Activated naive CD4-positive, alpha-beta T cell (primary cell): ENCODE measurements at places on chromosomes 11 and 22.

GRCh38 chr11:119728211-119728626, 781 bp downstream of the NECTIN1 start:
- DNase-seq: no peak

GRCh38 chr11:41872870-41873269, 413.4 kb upstream of the LRRC4C start:
- DNase-seq: no peak

DNA sequence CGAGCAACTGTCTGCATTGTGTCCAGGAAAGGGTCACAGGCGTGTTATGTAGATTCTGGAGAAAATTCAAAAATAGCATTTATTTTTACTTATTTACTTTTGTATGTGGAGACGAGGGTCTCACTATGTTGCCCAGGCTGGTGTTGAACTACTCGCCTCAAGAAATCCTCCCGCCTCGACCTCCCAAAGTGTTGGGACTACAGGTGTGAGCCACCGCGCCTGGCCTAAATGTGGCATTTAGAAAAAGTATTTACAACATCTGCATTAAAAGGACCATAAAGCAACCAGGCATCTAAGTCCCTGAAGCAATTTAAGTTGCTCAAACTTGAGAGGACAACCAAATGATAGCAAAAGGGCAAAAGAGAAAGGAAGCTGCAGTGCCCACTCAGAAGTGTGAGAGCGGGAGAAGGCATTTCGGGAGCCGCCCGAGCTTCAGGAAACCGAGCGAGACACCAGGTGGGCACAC, 595 bp downstream of the TRIM66 start:
- no peak for DNase-seq

DNA sequence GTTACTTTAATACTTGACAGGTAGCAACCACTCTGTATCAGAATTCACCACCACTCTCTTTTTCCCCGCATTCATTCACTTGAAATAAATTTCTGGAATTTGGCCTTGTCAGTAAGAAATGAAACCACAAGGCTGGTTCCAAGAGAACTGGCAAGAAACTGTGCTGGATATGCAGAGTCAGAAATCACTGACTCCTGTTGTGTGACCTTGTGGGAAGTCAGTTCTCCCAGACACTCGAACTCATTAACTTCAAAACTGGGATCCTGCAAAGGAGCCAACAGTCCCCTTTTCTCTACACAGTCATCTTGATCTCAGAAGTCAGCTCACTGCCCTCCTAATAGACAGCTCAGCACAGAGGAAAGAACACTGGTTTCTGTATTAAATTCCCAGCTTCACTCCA, 142.7 kb downstream of the LRRC4C start:
- no peak for DNase-seq

DNA sequence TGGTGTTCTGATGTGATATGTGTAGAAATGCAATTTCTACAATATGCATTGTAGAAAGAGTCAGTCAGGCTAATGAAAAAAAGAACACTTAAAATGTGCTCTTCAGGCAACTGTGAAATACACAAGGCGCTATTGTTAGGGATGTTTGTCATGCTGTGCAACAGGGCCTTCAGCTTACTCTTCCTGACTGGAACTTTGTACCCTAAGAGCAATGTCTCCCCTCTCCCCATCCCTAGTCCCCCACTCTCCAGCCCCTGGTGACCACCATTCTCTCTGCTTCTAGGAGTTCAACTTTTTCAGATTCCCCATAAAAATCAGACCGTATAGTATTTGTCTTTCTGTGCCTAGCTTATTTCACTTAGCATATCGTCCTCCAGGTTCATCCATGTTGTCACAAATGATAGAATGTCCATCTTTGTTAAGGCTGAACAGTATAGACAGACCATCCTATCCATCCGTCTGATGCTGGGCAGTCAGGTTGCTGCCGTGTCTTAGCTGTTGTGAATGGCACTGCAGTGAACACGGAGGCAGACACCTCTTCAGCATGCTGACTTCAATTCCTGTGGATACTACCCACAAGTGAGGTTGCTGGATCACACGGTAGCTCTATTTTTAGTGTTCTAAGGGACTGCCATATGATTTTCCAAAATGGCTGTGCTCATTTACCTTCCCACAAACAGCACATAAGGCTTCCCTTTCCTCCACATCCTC, 10.7 kb downstream of the NDUFV1 start:
- no peak for DNase-seq
